NCI-H187 (cell line): ENCODE measurements at places on chromosomes 3 and 15.
A peak's percentile ranks its signal among the peaks of the same experiment; 100 is the strongest.

DNA sequence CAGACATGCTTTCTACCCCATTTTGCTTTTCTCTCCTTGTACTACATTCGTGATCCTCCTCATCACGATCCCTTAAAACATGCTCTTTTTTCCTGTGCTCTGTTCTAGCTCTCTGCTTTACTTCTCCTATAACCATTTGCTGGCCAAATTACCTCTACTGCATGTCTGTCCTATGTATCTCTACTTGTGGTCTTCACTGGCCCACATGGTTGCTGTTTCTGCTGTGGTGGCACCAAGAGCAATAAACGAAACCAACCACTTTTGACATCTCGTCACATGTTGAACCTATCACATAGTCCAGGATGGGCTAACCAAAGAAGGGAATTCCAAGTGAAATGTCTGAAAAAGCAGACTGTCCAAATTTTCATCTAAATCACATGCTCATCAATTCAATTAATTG lies 115.2 kb downstream of the LEKR1 start:
- DNase-seq, result no peak

DNA sequence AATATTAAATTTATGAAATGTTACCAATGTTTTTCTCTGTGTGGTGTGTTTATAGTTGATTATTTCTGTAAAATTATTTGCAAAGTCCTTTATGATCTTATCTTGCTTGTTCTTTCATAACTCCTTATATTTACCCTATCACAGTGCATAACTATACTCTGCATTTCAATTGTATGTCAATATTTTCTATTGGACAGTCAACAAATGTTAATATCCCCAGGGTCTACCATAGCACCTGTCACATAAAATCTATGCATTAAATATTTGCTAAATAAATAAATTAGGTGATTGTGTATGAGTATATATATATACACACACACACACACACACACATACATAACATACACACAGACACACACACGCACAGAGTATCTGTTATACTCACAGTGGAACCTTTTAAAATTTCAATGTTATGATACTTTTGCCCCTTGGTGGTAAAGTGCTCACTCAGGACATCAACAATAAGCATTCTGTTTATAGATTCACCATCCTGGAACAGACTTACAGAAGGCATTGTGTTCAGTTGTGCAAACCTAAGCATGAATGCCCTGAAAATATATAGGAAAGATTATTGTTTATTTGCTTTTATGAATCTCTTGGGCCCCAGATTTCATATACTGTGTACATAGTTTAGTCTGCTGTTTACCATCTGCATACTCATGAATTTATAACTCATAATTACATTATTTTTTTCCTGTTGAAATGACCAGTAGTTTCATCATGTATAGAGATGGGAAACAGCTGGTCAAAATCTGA lies 443.7 kb downstream of the EPHA6 start:
- no peak for DNase-seq

DNA sequence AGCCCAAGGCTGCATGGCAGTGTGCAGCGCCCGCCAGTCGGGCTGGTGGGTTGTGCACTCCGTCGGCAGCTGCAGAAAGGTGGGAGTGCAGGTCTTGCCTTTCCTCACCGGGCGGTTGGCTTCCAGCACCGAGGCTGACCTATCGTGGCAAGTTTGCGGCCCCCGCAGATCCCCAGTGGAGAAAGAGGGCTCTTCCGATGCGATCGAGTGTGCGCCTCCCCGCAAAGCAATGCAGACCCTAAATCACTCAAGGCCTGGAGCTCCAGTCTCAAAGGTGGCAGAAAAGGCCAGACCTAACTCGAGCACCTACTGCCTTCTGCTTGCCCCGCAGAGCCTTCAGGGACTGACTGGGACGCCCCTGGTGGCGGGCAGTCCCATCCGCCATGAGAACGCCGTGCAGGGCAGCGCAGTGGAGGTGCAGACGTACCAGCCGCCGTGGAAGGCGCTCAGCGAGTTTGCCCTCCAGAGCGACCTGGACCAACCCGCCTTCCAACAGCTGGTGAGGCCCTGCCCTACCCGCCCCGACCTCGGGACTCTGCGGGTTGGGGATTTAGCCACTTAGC lies 4.3 kb downstream of the ISL2 start:
- no peak for DNase-seq

DNA sequence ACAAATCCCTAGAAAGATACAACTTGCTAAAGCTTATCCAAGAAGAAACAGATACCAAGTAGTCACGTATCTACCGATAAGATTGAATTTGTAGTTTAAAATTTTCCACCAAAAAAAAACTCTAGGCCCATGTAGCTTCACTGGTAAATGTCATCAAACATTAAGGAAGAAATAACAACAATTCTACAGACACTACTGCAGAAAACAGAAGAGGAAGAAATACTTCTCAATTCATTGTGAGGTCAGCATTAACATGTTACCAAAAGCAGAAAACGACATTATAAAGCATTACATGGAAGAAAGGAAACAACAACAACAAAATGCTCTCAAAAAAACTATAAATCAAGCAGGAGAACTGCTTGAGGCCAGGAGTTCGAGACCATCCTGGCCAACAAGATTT lies 27.5 kb upstream of the TM4SF19 start:
- DNase-seq, result no peak

DNA sequence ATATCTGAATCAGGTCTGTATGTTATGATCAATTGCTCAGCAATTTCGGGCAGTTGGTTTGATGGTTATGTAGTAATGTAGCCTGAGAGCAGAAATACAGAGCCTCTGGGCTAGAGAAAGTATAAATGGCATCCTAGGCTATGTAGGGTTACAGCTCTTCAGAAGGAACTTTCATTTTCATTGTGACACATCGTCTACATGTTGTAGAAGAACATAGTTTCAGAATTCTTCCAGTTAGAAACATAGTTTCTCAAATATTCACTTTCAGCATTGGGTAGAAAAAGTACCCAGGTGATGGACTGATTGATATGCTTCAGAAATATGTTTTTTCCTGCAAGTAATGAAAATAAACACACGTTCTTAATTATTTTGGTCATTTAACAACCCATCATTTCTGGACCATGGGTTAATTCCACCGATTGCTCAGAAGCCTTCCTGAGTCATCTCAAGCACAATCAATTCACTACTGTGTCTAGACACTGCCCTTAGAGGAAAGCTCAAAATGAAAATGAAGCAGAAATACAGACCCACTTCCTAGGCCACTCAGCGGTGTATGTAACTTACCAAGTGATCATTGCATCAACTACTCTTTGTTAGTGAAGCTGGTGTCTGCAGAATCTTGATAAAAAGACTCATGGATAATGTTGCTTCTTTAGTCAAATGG lies 88.8 kb upstream of the TSEN2 start:
- DNase-seq, result no peak

- DNase-seq, result no peak
Observed at GRCh38 chr3:177448987-177449359, 251.7 kb upstream of the TBL1XR1 start.

- peak; percentile 67 for DNase-seq
Observed at GRCh38 chr3:180036092-180036670, 556 bp downstream of the PEX5L start.

DNA sequence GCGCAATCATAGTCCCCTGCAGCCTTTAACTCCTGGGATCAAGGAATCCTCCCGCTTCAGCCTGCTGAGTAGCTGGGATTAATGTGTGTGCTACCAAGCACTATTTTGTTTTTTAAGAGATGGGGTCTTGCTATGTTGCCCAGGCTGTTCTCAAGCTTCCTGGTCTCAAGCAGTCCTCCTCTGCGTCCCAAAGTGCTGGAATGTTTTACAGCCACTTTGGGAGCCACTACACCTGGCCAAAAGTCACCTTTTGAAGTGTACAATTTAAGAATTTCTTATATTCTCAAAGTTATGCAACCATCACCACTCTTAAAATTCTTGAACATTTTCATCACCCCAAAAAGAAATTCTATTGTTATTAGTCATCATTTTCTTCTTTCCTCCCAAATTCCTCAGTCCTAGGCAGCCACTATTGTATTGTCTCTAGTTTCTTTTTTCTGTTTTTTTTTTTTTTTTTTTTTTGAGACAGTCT lies 17.8 kb downstream of the CDV3 start:
- DNase-seq, result no peak

DNA sequence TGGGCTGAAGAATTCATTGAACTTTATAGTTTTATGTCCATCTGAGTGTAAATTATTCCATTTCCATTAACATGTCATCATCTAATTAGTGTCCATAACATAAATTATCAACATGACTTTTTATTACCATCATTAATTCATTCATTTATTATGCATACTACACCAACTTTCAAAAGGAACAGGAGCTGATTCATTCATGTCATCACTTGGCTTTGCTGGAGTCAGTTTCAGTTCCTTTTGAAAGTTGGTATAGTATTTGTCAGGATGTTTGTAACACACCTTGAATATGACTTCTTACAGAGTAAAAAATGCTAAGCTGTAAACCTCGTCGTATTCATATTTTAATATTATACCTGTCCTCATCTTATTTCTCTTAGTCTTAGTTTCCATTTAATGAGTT lies 298.0 kb upstream of the RBMS3 start:
- DNase-seq, result no peak

DNA sequence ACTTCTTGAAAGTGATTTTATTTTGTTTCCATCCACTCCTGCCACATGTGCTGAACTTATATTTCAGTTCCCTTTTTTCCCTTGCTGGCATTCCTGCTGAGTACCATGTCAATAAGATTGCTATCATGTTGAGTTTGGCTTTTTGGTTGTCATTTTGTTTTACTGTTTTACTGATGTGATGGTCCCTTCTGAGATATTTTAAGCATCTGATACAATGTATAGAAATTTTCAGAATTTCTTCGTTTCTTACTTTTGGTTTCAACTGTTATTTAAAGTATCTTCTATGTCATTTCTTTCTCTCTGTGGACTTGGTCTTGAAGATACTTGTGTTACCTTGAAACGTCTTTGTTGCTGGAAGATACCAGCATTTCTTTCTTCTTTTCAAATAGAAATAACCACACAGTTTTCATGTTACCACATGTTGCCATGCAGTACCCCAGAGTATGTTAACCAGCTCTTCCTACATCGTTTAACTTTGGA lies 14.1 kb downstream of the SIDT1 start:
- no peak for DNase-seq
